ENCODE measurements at places on chromosomes 11 and 22.

- DNase-seq = no peak
These were observed 48.0 kb downstream of the IGF2 start for GRCh38 chr11:2091112-2091746.

- DNase-seq = no peak
These were observed 40.5 kb downstream of the NCAM1 start for GRCh38 chr11:113001709-113002108.

DNA sequence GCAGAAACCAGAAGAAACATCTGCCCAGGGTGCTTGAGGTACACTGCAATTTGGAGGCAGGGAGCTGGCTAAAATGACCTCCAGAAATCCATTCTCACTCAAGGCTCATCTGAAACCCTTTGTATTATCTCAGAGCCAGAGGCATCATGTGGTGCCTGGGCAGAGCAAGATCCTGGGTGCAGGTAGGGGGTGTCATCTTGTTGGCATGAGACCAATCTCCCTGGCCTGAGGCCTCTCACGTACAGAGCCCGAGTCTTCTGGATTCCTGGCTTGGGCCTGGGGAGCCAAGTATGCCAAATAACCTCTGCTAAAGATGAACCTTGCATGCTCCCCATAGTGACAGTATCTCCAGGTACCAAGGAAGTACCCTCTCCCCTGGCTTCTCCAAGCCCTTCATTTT lies 2.4 kb downstream of the LMO1 start:
- DNase-seq = no peak

DNA sequence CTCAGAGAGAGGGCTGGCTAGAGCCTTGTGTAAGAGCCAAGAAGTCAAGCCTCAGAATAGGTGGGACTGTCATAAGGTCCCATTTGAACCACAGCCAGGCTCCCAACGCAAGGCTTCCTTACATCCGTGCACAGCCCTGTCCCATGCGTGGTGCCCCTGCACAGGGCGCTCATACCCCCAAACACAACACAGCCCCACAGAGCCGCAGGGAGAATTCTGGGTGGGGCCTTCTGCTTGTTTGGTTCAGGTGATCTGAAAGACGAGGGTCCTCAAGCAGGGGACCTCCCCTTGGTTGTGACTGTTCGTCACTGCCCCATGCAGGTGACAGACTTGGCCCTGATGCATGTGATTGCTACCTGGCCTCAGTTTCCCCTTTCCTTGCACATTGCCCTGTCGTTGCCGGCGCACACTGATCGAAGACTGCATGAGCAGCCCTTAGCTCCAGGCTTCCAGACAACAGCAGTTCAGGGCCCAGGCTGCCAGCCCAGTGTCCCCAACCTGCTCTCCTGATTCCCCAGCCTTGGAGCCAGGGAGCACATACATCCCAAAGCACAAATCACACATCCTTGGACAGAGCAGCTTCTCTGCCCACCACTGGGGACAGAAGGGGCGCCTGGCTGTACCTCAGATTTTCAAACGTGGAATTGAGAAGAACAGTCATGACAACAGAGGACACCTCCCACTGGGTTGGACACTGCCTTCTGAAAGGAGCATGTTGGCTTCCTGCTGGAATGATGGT lies 22.1 kb downstream of the GNAZ start:
- DNase-seq = no peak
